Liver (tissue), 10 donors: ENCODE measurements at places on chromosomes 16 and 17.

GRCh38 chr17:36069136-36069535, 5.1 kb downstream of the CCL18 start:
- H3K27me3 ChIP-seq = no peaks in the 10 kb centered on the region
- H3K27ac ChIP-seq = no peak overlapping the region
- H3K4me3 ChIP-seq = no peak overlapping the region
- H3K36me3 ChIP-seq = no peaks in the 10 kb centered on the region
- peaks cover 5% of the 10 kb centered on the region for H3K4me1 ChIP-seq

DNA sequence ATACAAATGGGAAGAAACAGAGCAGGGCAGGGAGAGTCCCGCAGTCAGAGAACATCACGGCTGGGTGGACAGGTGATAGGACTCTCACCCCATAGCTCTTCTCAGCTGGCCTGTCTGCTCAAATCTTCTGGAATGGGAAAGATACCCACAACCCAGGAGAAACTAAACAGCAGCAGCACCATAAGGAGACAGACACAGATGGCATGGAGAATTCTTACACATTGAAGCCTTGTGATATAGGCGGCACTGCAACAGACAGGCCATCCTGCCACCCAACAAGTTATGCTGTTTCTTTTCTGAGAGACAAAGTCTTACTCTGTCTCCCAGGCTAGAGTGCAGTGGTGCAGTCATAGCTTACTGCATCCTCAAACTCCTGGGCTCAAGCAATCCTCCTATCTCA, 8.6 kb upstream of the ANKRD40CL start:
- H3K36me3 ChIP-seq = no peaks in the 10 kb centered on the region
- H3K27me3 ChIP-seq = no peaks in the 10 kb centered on the region
- H3K4me3 ChIP-seq = no peak overlapping the region
- H3K27ac ChIP-seq = no peak overlapping the region

GRCh38 chr16:58732545-58733247, 1.4 kb downstream of the GOT2 start:
- H3K36me3 ChIP-seq = no peaks in the 10 kb centered on the region
- peak overlapping the region; percentile 91 for H3K4me3 ChIP-seq
- peak overlapping the region; percentile 82 for H3K27ac ChIP-seq
- H3K4me1 ChIP-seq = peaks cover 56% of the 10 kb centered on the region
- DNase-seq = no peak
- no peaks in the 10 kb centered on the region for H3K27me3 ChIP-seq

GRCh38 chr17:1055751-1056645, 59.1 kb downstream of the TIMM22 start:
- no peak overlapping the region for H3K4me3 ChIP-seq
- no peaks in the 10 kb centered on the region for H3K27me3 ChIP-seq
- no peak overlapping the region for H3K27ac ChIP-seq

DNA sequence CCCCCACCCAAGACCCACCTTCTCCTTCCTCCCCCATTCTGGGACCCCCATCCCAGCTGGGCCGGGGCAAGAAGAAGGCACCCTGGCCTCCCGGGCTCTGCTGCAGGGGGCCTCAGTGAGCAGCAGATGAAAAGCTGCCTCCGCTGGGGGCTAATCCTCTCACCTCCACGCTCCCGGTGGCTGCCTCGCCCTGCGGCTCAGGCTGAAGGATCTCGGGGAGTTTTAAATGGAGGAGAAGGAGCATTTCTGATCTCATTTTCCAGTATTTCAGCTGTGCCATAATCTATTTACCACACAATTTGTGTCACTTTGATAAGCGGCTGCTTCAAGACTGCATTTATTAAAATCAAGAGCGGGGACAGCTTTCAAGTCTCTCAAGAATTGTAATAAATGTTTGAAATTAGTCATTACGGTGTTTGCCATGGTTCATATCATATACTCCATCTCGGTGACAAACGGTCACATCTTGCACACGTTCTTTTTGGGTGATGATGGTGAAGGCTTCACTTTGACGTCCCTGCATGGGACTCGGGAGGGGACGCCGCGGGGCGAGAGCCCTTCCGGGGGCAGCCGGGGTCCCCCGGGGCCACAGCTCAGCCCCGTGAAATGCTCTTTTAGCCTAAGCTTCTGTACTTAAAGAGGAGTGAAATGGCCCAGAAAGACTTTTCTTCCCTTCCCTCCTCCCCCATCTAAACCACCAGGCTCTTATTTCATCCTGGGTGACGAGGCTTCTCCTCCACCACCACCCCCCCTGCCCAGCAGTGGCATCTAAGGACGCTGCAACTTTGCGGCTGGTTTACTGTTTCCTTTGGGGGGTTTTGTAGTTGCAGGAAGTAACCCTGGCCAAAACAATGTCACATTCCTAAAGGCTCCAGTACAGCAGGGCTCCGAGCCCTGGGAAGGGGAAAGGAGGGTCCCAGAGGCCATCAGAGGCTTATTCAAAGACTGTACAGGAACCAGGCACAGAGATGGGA, 313.1 kb upstream of the TNRC6C start:
- H3K27me3 ChIP-seq = no peaks in the 10 kb centered on the region
- H3K27ac ChIP-seq = no peak overlapping the region
- no peak overlapping the region for H3K4me3 ChIP-seq
- H3K4me1 ChIP-seq = no peaks in the 10 kb centered on the region

DNA sequence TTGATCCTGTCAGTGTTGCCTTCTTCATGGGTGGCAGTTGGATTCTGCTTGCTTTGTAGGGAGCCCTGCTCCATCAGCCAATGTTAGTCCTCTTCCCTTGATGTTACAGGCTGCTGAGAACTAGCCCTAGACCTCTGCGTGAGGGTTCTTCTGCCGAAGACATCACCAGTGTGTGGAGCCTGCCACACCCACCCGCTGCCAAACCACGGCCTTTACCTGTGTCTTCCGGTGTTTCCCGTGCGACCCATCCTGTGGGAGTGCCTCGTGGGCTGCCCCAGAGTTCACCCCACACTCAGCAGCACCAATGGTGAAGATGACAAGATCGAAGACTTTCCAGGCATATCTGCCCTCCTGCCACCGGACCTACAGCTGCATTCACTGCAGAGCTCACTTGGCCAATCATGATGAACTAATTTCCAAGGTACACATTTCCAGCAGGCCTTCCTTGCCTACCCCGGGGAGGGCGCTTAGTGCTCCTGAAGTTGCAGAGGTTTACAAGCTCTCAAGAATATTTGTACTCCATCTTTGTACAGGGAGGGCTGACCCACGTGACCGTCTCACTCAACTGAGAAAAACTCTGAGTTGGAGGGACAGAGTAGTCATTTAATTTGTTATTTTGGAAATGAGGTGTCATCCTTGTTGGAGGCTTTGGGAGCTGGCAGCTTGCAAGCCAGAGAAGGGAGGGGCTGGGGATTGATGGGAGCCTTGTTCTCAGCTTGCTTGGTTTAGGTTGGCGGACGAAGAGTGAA, 21.8 kb downstream of the YPEL2 start:
- no peaks in the 10 kb centered on the region for H3K27me3 ChIP-seq
- DNase-seq = no peak
- no peak overlapping the region for H3K27ac ChIP-seq
- peaks cover 12% of the 10 kb centered on the region for H3K36me3 ChIP-seq
- peaks cover 16% of the 10 kb centered on the region for H3K4me1 ChIP-seq

GRCh38 chr16:85313526-85314301, 201.4 kb upstream of the CIBAR2 start:
- no peak overlapping the region for H3K27ac ChIP-seq
- no peaks in the 10 kb centered on the region for H3K36me3 ChIP-seq
- no peaks in the 10 kb centered on the region for H3K27me3 ChIP-seq
- no peak for DNase-seq
- H3K4me3 ChIP-seq = no peak overlapping the region
- peaks cover 39% of the 10 kb centered on the region for H3K4me1 ChIP-seq

- H3K4me3 ChIP-seq = no peak overlapping the region
- no peaks in the 10 kb centered on the region for H3K36me3 ChIP-seq
- no peaks in the 10 kb centered on the region for H3K27me3 ChIP-seq
- H3K27ac ChIP-seq = no peak overlapping the region
- DNase-seq = no peak
- H3K4me1 ChIP-seq = peaks cover 4% of the 10 kb centered on the region
These were observed 60.1 kb upstream of the WSB1 start for GRCh38 chr17:27233776-27234175.

DNA sequence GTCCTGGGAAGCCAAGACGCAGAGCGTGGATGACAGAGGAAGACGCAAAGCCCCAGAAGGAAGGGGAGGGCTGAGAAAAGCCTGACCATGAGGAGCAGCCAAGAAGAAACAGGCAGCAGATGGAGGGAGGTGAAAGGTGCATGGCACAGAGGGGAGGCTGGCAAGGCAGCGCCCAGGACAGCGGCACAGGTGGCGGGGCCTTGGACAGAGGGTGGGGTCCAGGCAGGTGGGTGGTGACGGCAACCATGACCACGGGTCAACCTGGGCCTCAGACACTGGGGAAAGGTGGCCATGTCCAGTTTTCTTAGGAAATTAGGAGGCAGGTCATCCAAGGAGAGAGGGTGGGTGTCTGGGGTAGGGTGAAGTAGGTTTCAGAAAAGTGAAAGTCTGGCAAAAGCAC, 17.0 kb downstream of the ARHGAP17 start:
- no peak for DNase-seq
- H3K4me1 ChIP-seq = no peaks in the 10 kb centered on the region
- no peaks in the 10 kb centered on the region for H3K36me3 ChIP-seq
- no peaks in the 10 kb centered on the region for H3K27me3 ChIP-seq

GRCh38 chr16:13041646-13042290, 140.4 kb downstream of the SHISA9 start:
- H3K27ac ChIP-seq = no peak overlapping the region
- no peaks in the 10 kb centered on the region for H3K27me3 ChIP-seq
- H3K4me1 ChIP-seq = no peaks in the 10 kb centered on the region
- no peak overlapping the region for H3K4me3 ChIP-seq
- no peaks in the 10 kb centered on the region for H3K36me3 ChIP-seq
